Activated naive CD4-positive, alpha-beta T cell (primary cell): ENCODE measurements at places on chromosomes 12 and 14.

DNA sequence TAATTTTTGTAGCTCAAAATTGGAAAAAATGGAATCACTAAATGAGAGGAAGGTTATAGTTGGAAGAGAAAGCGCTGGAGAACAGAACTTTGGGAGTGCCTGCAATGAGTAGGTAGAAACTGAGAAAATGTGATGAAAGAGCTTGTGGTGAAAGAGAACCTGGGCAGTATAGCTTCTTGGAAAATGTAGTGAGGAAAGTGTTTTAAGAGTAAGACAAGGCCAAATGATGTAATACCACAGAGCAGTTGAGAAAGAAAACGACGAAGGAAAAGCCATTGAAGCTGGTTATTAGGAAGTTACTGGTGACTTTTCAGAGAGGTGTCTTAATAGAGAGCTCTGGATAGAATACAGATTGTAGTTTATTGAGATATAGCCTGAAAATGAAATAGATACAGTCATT lies 255.3 kb downstream of the AEBP2 start:
- no peak for DNase-seq

DNA sequence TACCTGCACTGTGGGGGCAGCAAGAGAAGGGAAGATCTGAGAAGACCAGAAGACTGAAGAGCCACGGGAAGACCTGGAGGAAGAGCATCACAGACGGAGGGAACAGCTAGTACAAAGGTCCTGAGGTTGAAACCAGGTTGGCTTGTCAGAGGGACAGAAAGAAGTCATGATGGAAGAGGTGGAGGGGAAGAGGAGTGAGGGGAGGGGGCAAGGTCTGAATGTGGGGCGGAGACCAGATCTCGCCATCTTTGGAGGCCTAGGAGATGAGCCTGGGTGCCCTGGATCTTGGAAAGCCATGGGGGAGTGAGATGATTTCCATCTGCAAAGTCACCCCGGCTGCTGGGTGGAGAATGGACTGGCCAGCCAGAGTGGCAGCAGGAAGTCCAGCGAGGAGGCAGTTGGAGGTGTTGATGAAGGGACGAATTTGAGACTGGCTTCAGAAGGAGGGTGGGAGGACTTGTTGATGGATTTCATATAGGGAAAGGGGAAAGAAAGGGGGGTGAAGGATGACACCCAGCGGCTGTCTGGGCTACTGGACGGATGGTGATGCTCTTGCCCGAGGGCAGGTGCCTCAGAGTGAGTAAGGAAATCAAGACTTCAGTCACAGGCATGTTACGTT lies 14.6 kb upstream of the UBC start:
- DNase-seq: no peak

- DNase-seq: no peak
Observed at GRCh38 chr12:41606468-41607445, 418.6 kb downstream of the PDZRN4 start.

- DNase-seq: no peak
Observed at GRCh38 chr12:53194973-53195372, 12.1 kb downstream of the ITGB7 start.

GRCh38 chr12:131318045-131318685 lies 364.5 kb downstream of the ADGRD1 start:
- no peak for DNase-seq

- DNase-seq: no peak
Observed at GRCh38 chr12:42686514-42687172, 97.1 kb upstream of the PRICKLE1 start.
